ENCODE measurements at places on chromosomes 12 and 14.

GRCh38 chr12:62856454-62856853, 78.5 kb downstream of the PPM1H start:
- no peak for DNase-seq

GRCh38 chr14:51219473-51220448, 20.3 kb upstream of the TMX1 start:
- no peak for DNase-seq

DNA sequence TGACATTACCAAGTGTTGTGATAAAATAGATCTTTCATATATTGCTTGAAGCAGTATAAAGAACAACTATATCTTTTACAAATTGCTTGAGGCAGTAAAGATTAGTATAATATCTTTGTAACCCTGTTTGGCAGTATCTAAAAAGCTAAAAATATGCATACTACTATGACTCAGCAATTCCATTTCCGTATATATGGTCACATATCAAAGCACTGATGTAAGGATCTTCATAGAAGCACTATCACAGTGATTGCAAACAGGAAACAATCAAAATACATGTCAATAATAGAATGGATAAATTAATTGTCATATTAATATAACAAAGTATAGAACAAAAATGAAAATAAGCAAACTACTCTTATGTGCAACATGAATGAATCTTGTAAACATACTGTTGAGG, 158.4 kb upstream of the IGF1 start:
- DNase-seq = no peak

DNA sequence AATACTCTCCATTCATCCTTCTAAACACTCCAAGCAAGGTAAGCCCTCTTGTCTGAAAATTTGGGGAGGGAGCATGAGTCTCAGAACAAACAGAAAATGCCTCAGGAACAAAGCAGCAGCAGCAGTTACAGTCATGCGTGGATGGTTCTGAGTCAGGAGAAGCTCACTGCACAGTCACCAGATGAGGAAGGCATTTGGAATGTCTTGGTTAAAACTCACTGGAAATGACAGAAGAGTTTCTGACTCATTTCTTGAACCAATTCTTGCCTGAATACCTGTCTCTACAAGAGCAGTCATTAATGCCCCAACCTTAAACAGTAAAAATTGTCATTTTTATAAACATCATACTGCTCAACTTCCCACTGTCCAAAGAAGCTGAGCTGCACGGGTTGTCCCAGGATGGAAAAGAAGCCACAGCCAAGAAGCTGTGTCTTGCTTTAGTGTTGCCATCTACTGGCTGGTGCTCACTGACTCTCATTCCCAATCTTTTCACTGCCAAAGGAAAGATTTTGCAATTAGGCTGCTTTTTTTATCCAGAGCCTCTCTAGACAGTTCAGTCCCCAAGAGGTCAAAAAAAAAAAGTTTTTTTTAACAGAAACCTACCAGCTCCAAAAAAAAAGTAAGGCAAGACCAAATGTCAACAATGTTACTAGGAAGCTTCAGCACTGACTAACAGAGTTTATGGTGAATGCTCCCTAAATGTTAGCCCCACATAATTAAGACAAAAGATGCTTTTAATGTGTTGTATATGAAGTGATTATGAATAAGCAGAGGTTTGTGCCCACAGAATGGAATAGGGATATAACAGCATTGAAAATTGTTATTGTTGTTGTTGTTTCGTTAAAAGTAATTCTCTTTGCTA, 40.4 kb downstream of the KICS2 start:
- no peak for DNase-seq

- no peak for DNase-seq
Observed at GRCh38 chr12:110224379-110225304, 56.4 kb upstream of the ATP2A2 start.

DNA sequence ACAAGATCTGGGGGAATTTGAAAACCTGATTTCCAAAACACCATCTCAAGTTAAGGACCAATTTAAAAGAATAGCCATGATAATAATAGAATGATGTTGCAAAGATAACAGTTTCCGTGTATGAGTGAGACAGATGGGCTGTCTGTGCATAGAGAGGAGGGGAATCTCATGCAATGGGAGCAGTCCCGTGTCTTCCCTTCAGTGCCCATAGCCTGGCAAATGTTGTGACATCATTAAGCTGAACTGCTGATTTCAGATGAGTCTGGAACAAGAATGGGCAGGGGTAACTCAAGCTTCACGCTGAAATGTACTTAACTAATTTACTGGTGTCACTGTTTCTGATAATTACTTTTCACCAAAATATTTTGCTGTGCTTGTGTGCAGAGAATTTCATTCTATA, 454.0 kb downstream of the FOXG1 start:
- no peak for DNase-seq

- DNase-seq = no peak
Observed at GRCh38 chr14:87935081-87935828, 57.7 kb downstream of the GALC start.

DNA sequence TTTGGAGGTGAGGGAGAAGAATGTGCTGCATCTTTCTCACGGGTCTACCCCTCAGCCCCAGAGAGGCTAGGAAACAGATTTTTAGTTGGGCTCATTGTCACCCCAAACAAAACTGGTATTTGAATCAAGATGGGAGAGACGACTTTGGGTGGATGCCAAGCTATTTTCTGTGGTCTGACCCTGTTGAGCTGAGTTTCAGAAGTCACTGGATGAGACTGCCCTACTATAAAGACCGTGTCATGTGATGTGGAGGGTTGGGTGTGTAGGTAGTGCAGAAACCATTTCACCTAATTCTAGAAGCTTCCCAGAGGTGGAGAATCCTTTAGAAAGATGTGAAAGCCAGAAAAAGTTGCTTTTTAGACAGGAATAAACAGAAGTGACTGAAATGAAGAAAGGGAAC, 60.2 kb downstream of the IFT43 start:
- no peak for DNase-seq
